ENCODE measurements at places on chromosomes 5 and 9. TPM values are rescaled to one million over a fixed set of nuclear protein-coding genes. Genes with fewer than 3 reads are reported as not detected.
A peak's percentile ranks its signal among the peaks of the same experiment; 100 is the strongest.

Gene PLCXD3
- total RNA-seq: 1.3 TPM

Gene ZNF782
- 5.7 TPM for total RNA-seq

DNA sequence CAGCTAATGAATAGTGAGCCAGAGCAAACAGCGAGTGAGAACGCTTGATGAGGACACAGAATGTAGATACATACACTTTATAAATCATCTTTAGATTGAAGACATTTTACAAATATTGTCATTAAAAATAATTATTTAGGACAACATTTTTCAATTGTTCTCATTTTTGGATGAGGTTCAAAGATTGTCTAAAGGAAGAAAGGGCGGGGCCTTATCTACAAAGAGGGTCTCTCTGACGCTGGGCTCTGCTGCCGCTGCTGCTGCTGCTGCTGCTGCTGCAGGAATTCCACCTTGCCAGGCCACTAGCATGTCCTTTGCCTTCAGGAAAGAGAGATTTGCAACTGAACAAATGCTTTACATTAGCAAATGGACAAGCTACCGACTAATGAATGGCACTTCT, 220.7 kb upstream of the TMEM161B start:
- no peaks in the 10 kb centered on the region for H3K36me3 ChIP-seq
- no peak overlapping the region for H3K27ac ChIP-seq
- no peak overlapping the region for H3K4me3 ChIP-seq
- DNase-seq: no peak

GRCh38 chr9:84303061-84303460, 37.5 kb downstream of the SLC28A3 start:
- no peaks in the 10 kb centered on the region for H3K27me3 ChIP-seq
- DNase-seq: no peak
- no peaks in the 10 kb centered on the region for H3K36me3 ChIP-seq

DNA sequence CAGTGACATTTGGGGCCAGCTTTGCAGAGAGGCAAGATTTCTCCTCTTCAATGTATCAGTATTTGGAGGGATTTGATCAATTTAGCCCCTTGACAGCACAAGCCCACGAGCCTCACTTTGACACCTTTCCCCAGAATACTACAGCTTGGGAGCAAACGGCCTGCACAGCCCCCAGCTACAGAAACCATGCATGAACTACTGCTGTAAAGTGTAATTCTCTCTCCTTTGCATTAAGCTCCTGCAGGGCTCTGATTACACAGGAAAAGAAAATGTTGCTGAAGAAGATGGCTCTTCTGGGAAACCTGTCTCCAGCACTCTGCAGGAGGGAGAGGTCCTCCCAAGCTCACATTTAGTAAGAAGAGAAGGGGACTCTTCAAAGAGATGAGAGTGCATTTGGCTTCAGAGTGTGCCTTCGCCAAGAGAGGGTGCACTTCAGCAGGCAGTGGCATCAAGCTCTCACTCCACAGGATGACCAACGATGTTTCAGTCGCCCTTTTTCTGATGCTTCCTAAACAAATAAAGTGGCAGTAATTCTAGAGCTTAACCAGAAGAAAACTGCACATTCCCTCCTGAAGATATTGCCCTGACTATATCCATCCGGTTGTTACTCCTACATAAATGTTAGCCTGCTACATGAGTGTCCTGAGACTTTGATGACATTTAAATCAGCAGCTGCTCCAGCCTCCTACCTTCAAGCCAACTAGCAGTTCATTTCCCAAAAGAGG, 272.2 kb downstream of the AUH start:
- DNase-seq: peak; percentile 5
- no peak overlapping the region for H3K4me3 ChIP-seq
- H3K4me1 ChIP-seq: no peaks in the 10 kb centered on the region
- peaks cover 3% of the 10 kb centered on the region for H3K27me3 ChIP-seq
- no peak overlapping the region for H3K27ac ChIP-seq

GRCh38 chr9:2616692-2617377, 4.8 kb upstream of the VLDLR start:
- H3K27ac ChIP-seq: no peak overlapping the region
- no peak for DNase-seq
- no peak overlapping the region for H3K4me3 ChIP-seq
- no peaks in the 10 kb centered on the region for H3K36me3 ChIP-seq

DNA sequence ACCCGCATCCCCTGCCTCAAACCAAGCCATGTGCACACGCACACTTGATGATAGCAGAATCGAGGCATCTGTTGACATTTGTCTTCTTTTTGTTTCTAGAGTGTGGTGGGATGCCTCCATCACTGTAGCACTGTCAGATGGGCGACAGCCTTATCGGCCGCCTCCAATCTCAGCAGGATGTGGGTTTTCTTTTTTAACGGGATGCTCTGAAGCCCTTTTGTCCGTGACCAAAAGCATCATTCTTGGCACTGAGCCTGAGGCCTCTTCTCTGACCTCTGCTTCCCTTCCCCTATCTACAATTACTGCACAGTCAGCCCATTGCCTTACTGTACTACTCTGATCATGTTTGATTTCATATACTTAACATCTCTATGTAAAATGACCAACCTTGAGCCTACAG, 78.3 kb downstream of the LMNB1 start:
- H3K27ac ChIP-seq: no peak overlapping the region
- H3K4me3 ChIP-seq: no peak overlapping the region
- no peaks in the 10 kb centered on the region for H3K27me3 ChIP-seq
- peaks cover 11% of the 10 kb centered on the region for H3K4me1 ChIP-seq
- no peak for DNase-seq

GRCh38 chr5:83169571-83170337, 92.4 kb downstream of the XRCC4 start:
- no peak overlapping the region for H3K27ac ChIP-seq
- H3K36me3 ChIP-seq: no peaks in the 10 kb centered on the region
- no peaks in the 10 kb centered on the region for H3K4me1 ChIP-seq
- no peaks in the 10 kb centered on the region for H3K27me3 ChIP-seq
